NCI-H1694 (cell line): ENCODE measurements at places on chromosomes 3 and 15.

DNA sequence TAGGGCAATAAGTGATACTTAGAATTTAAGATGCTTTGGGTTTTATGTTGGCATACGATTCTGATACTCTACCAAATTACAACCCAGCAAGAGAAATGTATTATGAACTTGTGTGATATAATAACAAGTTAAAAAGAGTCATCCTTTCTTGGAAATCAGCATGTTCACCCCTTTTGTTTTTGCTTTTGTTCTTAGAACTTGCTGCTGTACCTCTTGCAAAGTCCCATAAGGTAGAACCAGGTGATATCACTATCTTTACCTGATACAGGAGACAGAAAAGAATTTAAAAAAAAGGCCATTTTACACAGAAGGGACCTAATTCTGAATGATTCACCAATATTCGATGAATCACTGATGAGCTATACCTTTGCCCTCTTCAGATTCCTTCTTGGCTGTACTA is 810.4 kb downstream of the FHIT start:
- DNase-seq, result no peak

GRCh38 chr15:89642106-89642505 is 13.2 kb downstream of the KIF7 start:
- no peak for DNase-seq

DNA sequence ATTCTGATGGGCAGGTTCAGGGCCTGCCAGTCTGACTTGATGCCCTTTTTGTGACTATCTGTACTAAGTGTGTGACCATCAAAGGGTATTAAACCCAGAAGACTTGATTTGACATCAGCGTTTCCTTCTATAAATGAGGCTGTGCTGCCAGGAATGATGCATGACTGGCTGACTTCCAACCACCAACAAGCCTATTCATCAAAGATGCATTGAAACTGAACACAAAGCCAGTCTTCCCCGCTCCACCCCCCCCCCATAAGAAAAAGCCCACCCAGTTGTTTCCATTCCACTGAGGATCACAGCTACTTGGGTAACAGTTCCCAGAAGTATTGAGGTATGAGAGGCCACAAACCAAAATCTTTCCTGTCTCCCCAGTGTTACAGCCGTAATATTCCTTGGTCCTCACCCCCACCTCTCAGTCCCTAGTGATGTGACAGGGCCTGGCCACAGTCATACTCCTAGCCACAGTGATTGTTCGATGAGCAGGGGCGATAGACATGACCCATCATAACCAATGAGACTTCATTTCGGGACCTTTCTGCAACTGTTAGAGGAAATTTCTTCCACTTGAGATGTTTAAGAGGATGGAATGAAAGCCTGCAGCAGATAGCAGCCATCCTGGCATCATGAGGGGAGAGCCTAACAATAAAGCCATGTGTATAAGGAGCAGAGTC is 22.6 kb downstream of the SH3BP5 start:
- no peak for DNase-seq

- no peak for DNase-seq
Observed at GRCh38 chr15:69653306-69653705, 200.7 kb downstream of the RPLP1 start.

GRCh38 chr3:31785734-31786133 is 195.3 kb downstream of the OSBPL10 start:
- no peak for DNase-seq

DNA sequence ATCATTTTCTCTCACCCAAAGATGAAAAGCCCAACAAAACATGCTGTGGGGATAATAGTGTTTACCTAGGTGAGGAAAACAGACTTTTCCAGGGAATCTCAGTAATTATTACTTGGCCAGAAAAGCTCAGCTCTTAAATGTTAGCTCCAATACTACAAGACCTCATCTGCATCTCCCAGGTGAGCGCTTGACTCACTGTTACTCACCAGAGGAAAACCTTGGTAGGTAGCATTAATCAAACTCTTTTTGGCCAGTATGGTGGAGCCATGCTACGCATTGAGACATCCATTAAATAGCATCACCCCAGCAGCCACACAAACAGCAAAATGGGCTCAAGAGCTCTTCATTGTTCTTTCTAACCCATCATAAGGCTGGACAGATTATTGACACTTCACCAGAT is 99.0 kb downstream of the TIGIT start:
- no peak for DNase-seq

DNA sequence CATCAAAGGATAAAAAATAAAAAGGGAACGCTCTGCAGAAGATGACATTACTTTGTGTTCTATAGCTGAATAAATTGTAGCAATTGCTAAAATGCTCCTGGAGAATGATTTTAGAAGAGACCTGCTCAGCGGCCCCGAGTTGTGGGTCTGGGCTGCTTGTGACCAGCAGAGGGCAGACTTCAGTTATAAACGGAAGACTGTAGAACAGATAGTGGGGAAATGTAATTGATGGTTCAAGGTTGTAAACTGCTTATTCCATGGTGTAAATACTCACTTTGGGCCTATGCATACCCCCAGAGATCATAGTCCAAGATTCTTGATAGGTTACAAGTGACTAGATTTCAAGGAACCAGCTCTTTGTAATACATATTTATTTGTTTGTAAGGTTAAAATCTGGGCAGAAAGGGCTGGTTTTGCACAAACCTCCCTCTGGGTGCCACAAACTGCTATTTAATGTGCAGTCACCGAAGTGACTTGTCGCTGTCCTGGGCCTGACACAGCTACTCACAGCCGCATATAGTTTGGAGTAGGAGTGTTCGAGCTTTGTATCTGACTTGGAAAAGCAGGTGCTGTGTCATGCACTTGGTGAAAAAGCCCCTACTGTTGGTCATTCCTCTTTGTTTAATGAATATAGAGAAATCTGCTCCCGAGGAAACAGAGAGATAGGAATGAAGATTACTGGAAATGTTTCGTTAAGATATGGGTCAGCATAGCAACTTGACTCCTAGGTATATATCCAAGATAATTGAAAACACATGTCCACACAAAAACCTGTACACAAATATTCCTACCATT is 34.7 kb upstream of the NDUFB4 start:
- peak; percentile 46 for DNase-seq

GRCh38 chr3:60555686-60556354 is 695.4 kb downstream of the FHIT start:
- DNase-seq, result no peak

GRCh38 chr3:152278756-152279427 is 10.2 kb downstream of the MBNL1 start:
- no peak for DNase-seq

- no peak for DNase-seq
Observed at GRCh38 chr15:29665444-29666003, 156.7 kb downstream of the TJP1 start.

GRCh38 chr15:81108427-81108826 is 25.6 kb upstream of the CFAP161 start:
- no peak for DNase-seq

- DNase-seq, result no peak
Observed at GRCh38 chr3:181362378-181362777, 349.3 kb upstream of the SOX2 start.

DNA sequence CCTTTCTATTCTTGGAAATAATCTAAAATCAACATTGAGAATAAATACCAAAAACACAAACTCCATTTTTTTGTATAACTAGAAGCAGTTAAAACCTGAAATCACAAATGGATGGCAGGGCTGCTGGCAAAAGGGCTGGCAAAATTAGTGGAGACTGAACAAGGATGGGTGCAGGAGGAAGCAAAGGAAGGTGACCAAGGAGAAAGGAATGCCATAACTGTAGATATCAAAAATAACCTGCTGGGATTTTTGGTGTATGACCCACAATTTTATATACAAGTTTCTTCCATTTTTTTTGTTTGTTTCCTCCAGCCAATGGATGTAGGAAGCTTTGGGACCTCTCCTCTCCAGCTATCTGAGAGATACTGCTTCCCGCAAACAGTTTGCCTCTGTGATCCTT is 12.7 kb downstream of the CFAP44 start:
- DNase-seq, result no peak

- no peak for DNase-seq
Observed at GRCh38 chr3:178624276-178624675, 88.0 kb downstream of the KCNMB2 start.

GRCh38 chr3:126850370-126851085 is 132.4 kb upstream of the PLXNA1 start:
- no peak for DNase-seq

GRCh38 chr15:56794165-56794552 is 60.9 kb upstream of the ZNF280D start:
- no peak for DNase-seq

- DNase-seq, result no peak
Observed at GRCh38 chr3:63069806-63070475, 194.7 kb upstream of the CADPS start.
